Activated naive CD4-positive, alpha-beta T cell treated with anti-CD3 and anti-CD28 coated beads, Interleukin-2, amount 50 U/mL, for 16 hours (primary cell): ENCODE measurements at places on chromosomes 16 and 17.

GRCh38 chr16:10876799-10877341 lies at the start of gene CIITA:
TSS of gene CIITA (plus strand) at chr16:10877202. CDS start at chr16:10877331, 129 bp downstream.
- no peak for DNase-seq

- DNase-seq, result no peak
Observed at GRCh38 chr17:30809867-30810266, 14.6 kb downstream of the CRLF3 start.

DNA sequence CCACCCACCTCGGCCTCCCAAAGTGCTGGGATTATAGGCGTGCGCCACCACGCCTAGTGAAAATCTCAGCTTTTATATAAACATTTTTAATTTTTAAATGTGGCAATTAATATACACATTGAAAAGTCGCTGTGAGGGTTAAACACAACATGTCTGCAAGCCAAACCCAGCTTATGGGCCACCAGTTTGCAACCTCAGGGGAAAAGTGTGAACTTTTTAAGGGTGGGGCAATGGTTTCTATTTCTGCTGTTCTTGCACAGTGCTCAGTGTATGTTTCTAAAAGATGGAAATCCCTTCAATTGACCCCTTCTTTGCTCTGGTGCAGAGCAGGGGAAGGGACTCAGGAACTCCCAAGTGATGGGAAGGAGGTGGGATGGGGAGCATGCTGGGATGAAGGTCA lies 18.3 kb upstream of the SUPT4H1 start:
- DNase-seq, result no peak

DNA sequence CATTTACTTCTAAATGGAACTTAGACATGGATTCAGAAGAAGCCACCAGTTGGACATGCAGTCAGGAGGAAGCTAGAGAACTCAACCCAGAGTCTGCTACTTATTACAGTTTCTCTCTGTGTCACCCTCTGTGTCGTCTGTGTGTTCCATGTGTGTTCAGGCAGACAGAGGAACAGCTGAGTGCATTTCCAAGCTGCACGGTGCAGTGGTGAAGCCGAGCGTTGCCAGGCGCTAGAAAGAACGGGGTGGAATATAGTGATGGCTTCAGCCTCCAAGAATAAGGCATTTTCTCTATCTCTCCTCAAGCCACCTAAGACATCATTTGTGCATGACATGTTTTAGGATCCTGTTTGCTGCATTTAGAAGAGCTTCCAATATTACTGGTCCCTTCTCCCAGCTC lies 101.1 kb upstream of the CCL2 start:
- DNase-seq, result no peak

DNA sequence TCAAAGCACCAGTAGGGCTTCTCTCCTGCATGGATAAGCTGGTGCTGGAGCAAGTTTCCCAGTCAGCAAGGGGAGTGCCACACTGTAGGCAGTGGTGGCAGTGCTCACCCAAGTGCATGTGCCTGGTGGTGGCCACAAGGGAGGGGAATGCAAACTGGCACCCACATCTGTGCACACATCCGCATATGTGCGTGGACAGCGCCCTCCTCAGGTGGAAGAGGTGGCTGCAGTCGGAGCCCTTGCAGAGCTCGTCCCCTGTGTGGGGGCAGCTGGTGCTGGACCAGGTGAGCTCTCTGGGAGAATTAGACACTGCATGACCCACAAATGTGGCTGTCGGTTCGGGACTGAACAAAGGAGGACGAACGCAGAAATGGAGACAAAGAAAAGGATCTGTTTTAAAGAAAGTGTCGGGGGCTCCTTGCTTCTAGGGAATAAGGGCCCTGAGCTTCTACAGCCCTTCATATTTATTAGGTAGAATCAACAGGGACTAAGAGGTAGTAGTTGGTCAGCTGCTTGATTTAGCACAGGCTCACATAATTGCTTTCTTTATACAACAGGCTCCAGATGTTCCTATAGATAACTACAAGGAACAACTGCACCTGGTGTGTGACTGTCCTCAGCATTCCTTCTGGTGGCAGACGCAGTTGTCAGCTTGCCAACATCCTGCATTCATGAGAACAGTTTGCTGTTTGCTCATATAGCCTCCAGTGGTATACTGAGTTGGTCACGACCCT lies 5.3 kb upstream of the ZNF689 start:
- DNase-seq, result peak; percentile 69

DNA sequence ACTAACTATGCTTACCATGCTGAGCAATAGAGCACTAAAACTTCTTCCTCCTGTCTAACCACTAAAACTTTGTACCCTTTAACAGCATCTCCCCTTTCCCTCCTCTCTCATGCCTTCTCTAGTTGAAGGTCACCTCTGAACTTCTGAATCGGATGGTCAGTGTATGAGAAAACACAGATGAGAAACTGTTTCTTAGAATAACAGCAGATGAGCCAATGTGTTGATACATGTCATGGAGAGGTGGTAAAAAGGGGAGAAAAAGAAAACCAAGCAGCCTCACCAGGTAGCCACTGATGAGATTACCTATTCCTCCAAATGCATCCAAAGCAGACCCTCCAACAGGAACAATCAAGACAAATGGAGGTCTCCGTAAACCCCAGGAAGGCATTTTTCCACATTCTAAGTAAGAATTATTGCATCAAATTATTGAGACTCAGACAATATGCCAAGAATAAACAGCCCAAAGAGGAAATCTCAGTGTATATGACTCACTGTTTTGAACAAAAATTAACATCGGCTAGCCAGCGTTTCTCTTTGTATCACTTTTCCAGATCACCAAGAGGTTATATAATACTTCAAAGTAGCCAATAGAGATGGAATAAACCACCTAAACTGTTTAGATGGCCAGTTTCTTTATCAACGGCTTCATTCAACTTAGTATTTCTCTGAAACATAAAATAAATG lies 793.3 kb upstream of the SOX9 start:
- DNase-seq, result no peak
